NCI-H524 treated with DMSO at 0.1 percent for 48 hours (cell line): ENCODE measurements at places on chromosomes 2 and 18.

GRCh38 chr2:15582710-15583357, 8.8 kb upstream of the DDX1 start:
- no peak for DNase-seq

DNA sequence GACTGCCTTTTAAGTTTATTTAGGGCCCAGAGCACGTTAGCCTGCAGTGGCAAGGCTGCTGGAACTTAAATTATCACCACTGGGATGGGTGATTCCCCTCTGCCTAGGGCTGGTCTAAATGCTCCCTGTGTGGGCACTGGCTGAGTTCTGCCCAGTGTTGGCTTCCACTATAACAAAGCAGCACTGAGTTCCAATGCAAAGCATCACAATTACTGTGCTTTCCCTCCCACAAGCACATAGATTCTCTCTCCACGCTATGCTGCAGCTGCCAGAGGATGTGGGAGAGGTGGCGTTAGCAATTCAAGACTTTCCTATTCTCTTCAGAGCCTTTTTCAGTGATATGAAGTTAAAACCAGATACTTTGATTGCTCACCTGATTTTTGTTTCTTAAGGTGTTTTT, 328.9 kb upstream of the DDX18 start:
- no peak for DNase-seq

DNA sequence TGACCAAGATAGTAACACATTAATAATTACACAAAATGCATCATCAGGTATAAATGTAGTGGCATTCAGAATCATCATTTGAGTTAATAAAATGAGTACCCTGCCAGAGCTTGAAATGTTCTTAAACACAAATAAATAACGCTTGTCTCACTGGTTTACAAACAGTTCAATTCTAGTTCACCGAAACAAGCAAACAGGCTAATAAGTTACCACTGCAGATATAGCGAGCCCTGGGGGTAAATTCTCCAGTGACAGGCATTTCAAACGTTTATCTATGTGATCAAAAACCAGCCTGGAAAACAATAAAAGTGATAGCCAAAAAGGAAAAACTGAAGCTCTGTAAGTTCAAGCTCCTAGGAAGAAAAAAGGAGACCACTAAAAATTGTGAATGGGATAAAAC, 152.6 kb downstream of the THADA start:
- no peak for DNase-seq

DNA sequence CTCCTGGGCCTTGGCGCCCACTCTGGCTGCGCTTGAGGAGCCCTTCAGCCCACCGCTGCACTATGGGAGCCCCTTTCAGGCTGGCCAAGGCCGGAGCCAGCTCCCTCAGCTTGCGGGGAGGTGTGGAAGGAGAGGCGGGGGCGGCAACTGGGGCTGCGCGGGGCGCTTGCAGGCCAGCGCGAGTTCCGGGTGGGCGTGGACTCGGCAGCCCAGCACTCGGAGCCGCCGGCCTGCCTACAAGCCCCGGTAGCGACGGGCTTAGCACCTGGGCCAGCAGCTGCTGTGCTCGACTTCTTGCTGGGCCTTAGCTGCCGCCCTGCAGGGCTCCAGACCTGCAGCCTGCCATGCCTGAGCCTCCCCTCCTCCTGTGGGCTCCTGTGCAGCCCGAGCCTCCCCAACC, 141.5 kb upstream of the SLC39A10 start:
- no peak for DNase-seq

DNA sequence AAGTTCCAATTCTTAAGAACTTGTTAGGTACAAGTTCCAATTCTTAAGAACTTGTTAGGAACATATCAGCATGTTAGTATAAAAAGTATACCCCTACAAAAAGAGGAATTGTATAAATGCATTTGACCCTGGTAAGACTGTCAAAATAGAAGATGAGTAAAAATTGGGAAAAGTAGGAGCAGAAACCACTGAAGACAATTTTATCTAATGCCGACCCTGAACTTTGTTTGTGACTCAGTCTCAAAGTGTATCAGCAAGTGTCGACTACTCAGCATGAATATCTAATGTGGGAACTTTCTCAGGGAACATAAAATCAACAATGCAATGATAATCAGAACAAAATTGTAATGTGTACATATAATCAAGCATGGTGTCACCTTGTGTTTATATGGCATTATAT, 583 bp upstream of the CD226 start:
- DNase-seq = no peak

GRCh38 chr2:9538000-9538507, 17.6 kb downstream of the ADAM17 start:
- DNase-seq = no peak

GRCh38 chr2:47195148-47195547, 40.0 kb upstream of the STPG4 start:
- DNase-seq = no peak

GRCh38 chr2:77487074-77487803, 34.9 kb downstream of the LRRTM4 start:
- DNase-seq = no peak

- DNase-seq = no peak
Observed at GRCh38 chr18:36786686-36787085, 42.1 kb downstream of the TPGS2 start.

- DNase-seq = no peak
Observed at GRCh38 chr2:225100856-225101294, 58.6 kb upstream of the DOCK10 start.

DNA sequence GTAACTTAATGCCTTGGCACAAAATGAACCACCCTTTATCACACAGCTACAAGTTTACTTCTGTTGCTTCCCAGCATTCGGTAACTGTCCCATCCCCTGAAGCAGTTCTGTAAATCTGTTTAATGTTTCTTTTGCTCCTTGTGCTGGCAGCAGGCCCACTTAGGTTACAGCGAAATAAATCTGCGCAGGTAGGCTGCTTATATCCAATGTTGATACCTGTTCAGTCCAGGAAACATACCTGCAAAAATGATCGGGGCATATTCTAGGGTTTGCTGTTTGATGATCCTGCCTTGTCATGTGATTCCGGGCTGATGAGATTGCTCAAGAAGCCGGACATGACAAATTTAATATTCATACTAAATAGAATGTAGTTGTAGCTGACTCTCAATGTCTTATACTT, 23.3 kb downstream of the PELI1 start:
- no peak for DNase-seq

DNA sequence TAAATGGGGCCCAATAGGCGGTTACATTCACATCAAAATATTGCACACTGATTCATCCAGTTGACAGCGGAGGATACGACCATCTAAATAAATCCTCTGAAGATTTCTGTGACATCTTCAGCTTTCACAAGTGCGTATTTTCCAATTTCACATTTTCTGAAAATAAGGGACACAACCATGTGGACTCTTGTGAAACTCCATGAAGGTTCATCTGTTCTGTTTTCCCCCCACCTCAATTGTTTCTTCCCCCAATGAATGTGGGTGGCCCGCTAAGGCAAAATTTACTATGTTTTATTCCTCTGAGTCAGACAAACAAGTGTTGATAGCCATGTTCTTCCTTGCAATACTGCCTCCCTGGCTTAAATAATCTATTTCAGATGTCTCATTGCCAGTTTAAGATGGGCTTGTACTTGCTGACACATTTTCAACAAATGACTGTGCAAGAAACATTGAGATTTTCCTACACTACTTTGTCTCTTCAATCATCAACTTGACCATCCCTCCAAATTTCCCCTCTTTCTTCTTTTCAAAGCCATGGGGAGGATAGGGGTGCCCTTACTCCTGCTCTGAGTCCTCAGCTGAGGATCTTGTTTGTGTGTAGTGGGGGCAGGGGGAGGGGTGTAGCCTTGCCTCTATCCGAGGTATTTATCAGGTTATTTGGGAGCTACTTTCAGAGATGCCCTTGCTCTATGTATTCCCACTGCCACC, 78.2 kb downstream of the BCL11A start:
- DNase-seq = no peak

DNA sequence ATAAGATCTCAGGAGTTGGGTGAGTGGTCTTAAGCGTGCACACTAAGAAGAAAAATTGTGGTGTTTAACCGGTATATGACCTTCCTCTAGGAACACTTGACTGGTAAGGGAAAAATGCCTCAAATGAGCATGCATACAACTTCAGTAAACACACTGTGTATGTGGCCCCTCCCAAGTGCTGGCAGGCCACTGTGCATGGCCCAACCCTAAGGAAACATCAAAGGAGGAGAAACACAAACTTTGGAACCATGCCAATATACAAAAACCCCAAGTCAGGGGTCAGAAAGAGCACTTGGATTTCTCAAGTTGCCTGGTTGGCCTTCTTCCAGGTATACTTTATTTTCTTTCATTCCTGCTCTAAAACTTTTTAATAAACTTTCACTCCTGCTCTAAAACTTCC, 308.9 kb upstream of the LRRTM4 start:
- no peak for DNase-seq

DNA sequence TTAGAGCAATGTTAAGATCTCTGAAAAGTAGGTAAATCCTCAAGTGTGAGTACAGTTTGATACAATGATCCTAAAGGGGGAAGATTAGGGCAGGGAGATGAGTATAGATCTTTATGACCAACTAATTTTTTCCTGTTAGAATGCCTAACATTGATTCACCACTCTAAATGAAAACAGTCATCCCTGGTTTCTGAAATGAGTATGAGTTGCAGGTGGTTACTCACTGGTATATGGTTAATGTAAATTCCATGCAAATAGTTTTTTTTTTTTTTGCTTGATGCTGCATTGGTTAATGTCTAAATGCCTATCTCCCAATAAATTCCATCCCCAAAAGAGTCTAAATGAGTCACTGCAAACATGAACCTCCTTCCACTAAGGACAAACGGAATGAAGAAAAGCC, 55.0 kb upstream of the SERPINB2 start:
- DNase-seq = no peak

GRCh38 chr2:3292416-3292815, 85.2 kb downstream of the EIPR1 start:
- no peak for DNase-seq

GRCh38 chr2:220162320-220162719, 534.9 kb downstream of the SLC4A3 start:
- DNase-seq = no peak

GRCh38 chr18:3775996-3776395, 326.0 kb downstream of the TGIF1 start:
- no peak for DNase-seq

DNA sequence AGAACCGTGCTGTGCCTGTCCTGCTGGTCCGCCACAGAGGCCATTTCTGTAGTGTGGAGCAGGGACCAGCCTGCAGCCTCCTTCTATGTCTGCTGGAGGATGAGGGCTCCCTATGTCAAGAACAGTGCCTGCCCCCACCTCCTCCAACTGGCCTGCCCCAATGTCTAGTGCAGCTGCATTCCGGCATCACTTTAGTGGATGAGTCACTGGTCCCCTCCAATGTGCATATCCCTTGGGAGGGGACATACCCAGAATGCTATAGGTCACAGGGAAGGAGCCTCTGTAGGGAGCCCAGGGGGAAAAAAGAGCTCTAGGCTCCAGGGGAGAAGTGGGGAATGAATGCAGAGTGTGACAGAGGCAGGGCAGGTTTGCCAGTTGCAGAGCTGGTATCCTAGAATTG, 219.6 kb downstream of the CELF4 start:
- DNase-seq = no peak

DNA sequence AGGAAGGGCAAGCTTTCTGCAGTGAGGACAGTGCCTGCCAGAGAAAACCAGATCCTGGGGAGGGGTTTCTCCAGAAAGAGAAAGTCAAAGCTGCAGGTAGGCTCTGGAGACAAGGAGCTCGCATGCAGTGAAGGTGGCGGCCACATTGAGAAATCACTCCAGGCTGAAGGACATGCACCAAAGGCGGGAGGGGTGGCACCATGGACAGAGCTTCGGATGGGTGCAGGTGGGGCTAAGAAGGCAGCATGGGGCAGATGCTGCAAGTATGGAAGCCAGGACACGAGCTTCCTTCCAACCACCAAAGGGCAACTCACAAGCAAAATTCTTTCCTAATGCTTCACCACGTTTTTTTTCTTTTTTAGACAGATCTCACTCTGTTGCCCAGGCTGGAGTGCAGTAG, 104.4 kb upstream of the SLC35G4 start:
- DNase-seq = no peak

- no peak for DNase-seq
Observed at GRCh38 chr2:177073611-177074010, 139.0 kb upstream of the HNRNPA3 start.
